ENCODE measurements at places on chromosomes 5 and 9.

GRCh38 chr9:91178281-91179236 lies 183.2 kb downstream of the AUH start:
- no peak for DNase-seq

GRCh38 chr5:76169146-76169905 lies 86.1 kb downstream of the SV2C start:
- DNase-seq, result no peak

- DNase-seq, result no peak
These were observed 81.4 kb downstream of the SHC3 start for GRCh38 chr9:89097219-89097618.

GRCh38 chr5:31939151-31939550 lies 235.0 kb downstream of the GOLPH3 start:
- DNase-seq, result no peak

DNA sequence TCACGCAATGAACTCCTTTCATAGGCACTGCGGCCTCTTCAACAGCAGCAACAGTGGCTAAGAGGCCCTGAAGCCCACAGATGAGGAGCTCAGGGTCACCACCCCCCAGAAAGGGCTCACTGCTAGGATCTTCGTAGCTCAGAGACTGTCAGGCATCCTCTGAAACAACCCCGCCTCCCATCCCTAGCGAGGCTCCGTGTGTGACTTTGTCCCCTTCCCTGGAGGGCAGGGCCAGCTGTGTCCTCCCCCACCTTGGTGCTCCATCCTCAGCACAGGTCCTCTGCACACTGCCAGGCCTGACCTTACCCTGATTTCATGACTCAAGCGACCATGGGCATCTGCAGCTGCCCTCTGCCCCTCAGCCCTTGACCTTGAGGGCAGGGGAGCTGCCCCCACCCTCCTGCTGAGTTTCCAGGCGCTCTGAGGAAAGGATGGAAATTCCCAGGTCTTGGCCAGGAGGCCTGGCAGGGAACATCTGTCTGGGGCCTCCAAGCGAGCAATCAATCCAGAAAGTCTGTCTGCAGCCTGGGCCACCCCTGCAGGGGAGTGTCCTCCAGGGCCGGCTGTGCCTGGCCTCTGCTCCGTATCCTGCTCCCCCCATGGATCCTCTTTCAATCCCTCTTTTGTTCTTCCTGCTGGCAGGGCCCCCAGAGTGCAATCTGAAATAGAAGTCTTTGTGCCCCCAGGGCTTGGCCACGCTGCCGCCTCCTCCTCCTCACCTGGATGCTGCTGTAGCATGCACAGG lies 6.8 kb upstream of the IRX4 start:
- DNase-seq, result no peak

DNA sequence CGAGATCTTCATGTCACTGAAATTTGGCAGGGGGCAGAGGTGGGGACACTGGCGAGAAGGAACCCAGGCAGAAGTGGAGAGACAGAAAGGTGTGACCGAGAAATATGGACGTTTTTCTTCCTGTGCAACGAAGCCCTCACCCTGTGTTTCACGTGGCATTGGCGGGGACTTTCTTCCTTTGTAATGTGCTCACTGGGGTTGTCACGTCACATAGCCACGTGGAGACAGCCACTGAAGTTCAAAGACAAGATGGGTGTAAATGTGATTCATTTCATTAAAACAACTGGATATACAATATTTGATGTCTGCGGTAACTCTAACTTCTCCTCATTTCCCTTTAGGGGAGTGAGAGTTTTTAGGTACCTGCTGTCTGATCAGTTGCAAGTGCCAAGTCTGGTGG lies 225.7 kb downstream of the FSTL4 start:
- DNase-seq, result no peak

Data from NCI-H524 (cell line).